ENCODE measurements at places on chromosomes 7 and 10.

DNA sequence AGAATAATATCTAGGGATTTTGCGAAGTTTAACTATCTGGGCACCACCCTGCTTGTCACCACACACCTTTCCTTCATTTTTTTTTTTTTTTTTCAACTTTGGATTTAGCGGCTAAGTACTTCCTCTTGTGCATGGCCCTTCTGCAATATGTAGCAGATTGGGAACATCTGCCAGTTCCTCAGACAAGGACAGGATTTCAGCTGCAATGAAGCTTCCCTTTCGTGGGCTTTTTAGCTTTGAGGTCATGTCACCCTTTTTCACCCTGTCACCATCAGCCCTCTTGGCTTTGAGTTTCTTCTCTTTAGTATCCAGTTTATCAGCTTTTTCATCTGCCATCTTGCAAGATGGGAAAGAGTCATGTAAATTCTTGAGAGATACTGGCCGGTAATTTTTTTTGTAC, 81.6 kb upstream of the ETV1 start:
- no peak for DNase-seq

GRCh38 chr7:153891990-153892389, 160.2 kb upstream of the DPP6 start:
- no peak for DNase-seq

DNA sequence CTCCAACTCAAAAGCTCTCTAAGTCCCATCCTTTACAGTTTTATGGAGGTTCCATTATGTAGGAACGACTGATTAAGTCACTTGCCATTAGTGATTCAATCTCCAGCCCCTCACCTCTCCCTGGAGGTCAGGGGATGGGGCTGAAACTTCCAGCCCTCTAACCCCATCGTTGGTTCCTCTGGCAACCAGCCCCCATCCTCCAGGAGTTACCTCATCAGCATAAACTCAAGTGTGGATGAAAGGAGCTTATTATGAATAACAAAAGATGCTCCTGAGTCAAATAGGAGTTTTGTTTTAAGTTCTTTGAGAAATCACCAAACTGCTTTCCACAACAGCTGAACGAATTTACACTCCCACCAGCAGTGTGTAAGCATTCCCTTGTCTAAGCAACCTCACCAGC, 494.3 kb upstream of the AUTS2 start:
- no peak for DNase-seq

DNA sequence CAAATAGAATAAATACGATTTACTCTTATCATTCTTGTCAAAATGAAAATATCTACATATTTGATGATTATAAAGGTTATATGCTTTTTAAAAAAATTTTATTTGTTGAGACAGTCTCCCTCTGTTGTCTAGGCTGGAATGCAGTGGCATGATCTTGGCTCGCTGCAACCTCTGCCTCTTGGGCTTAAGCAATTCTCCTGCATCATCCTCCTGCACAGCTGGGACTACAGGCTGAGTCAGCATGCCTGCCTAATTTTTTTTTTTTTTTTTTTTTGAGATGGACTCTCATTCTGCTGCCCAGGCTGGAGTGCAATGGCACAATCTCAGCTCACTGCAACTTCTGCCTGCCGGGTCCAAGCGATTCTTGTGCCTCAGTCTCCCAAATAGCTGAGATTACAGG, 48.9 kb downstream of the PUS7 start:
- DNase-seq = no peak

GRCh38 chr10:25614652-25615051, 319.4 kb upstream of the MYO3A start:
- DNase-seq = no peak

GRCh38 chr7:117682681-117683385, 190.4 kb downstream of the CTTNBP2 start:
- no peak for DNase-seq

DNA sequence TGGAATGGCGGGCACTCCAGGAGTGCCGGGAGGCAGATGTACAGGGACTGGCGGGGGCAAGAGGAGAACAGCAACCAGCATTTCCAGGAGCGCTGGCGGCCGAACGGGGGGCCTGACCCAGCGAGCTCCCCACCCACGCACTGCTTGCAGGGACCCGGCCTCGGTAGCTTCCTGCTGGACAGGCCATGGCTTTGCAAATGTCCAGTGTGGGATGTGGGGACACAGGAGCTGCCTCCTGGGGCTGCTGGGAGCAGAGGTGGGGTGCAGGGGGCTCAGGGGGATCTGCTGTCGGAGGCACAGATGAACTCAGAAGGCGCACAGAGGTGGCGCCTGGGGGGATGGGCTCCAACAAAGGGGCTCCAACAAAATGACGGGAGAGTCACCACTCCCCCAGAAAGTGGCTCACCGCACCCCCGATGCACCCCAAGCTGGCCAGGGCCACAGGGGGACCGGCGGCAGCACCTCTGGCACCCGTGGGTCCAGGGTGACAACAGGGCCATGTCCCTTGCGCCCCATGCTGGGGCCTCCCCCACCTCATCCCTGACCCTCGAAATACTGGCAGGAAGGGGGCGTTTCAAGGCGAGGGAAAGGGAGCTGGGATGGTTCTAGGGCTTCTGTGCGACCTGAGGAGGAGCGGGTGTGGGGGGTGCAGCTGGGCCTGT, 41.1 kb downstream of the AP5Z1 start:
- no peak for DNase-seq

GRCh38 chr10:17216901-17217395, 11.1 kb upstream of the VIM start:
- no peak for DNase-seq

GRCh38 chr7:130387628-130388403, 7.5 kb downstream of the CPA1 start:
- DNase-seq = no peak

DNA sequence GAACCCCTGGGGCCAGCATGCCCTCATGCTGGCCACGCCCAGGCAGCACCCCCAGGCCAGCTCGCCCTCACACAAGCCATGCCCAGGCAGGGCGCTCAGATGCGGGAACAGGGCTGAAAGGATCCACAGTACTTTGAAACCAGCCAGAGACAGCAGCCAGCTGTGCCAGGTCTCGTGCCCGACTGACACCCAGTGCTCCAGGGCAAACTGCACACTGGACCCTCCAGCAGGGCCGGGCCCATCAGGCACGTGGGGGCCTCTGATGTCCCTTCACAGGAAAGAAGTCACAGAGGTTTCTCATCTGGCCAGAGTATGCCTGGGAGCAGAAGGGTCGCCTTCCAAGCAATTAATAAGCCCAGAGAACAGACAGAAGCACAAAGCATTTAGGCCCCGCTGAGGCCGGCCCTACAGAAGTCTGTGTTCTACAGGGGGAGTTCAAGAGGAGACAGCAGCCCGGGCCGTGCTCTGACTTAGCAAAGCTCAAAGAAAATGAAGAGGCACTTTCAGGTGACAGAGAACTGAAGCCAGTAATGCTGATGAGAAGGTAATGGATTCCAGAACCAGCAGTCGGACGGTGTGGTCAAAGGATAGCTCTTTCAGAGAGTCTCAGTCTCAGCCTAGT, 21.4 kb downstream of the MAD1L1 start:
- no peak for DNase-seq

DNA sequence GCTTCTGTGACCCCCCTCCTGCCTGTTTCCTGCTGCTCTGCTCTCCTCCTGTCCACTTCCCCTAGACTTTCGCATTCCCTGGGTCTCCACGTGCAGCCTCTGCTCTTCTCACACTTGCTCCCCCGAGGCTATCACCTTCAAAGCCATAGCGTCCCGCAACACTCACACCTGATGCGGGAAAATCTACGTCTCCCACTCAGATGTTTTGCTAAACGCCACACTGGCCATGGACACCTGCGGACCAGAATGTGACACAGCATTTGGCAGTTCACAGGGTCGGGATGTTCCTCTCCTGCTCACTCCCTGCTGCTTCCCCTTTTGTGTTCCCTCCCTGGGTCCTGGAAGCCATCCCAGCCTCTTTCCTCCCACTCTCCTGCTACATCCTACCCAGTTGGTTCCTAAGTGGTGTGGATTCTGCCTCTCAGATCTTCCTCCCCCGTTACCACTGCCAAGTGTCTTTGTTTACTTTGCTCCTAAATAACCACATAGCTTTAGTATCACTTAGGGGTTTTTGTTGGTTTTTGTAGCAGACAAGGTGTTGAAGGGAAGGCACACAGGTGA, 33.7 kb upstream of the RBM33 start:
- DNase-seq = peak; percentile 81

DNA sequence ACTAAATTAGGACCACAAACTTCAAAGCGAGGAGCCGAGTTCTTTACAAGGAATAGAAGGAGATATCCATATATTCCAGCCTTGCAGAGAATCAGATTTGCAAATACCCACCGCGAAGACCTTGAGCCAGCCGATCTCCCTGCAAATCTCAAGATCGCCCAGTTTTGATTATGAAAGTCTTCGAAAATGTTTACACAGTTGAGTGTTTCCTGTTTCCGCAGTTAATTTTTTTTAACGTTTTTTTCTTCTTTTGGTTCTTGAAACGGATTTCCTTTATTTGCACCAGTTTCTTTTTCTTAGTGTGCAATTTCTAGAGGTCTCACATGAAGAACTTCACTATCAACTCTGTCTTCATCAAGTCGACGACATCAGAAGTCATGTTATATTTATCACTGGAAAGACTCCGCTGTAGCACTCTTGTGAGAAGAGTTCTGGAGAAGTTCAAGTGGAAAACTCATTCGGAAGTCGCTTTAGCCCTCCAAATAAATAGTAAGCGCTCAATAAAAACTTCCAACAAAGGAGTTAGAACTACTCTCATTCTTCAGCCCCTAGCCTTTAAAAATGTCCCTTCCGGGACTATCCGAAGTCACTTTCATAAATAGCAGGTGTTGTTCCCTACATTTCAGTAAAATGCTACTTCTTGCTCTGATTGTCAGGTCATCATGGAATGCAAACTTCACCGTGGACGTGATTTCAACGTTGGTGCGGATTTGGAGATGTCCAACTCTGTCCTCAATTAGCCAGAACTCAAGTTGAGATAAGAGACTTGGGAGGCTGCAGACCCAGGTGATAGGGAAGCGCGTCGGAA, 11.9 kb upstream of the SPAG6 start:
- DNase-seq = no peak

DNA sequence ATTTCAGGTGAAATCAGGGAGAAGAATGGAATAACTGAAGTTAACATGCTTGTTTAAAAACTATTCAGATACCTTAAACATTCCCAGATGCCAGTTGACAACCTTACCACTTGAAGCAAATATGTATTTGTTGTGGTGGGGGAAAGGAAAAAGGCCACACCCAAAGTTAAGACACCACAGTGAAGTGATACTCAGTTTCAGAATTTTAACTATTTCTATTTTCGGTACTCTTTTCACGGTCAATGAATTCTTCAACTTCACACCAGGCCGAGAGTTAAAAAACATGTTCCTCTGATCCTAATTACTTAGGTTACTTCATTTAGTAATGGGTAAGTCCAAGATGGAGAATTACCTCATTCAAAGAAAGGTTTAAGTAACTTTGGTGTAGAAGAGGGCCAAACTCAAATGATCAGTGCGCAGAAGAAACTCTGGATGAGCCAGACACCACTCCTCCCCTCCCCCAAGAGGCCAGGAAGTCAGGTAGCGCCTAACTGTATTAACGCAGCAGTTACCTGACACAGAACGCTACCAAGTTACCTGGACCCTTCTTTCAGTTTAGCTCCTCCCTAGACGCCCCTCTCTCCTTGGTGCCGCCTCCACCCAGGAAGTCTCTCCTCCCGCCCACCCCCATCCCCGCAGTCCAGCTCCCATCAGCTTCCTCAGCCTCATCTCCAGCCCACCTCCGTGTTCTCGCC, 700 bp downstream of the MTPN start:
- DNase-seq = peak; percentile 5

- peak; percentile 48 for DNase-seq
These were observed 13.7 kb upstream of the WAPL start for GRCh38 chr10:86535132-86535882.

GRCh38 chr10:43598446-43598845, 7.8 kb upstream of the ZNF485 start:
- no peak for DNase-seq

DNA sequence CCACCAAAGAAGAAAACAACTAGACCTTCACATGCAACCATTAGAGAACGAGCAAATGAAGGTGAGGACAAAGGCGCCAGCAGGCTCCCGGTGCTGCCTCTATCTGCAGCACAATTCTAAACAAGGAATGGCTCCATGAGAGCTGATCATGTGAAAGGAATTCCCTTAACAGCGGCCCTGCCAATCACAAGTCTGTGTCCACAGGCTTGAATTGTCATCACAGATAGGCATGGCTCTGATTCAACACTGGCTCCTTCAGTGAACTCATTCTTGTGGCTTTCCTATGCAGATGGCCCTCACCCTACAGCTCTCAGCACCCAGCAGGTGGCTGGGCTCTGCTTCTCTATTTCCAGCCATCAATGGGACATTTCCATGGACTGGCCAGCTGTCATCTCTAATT, 36.2 kb downstream of the LAMB1 start:
- DNase-seq = peak; percentile 96

DNA sequence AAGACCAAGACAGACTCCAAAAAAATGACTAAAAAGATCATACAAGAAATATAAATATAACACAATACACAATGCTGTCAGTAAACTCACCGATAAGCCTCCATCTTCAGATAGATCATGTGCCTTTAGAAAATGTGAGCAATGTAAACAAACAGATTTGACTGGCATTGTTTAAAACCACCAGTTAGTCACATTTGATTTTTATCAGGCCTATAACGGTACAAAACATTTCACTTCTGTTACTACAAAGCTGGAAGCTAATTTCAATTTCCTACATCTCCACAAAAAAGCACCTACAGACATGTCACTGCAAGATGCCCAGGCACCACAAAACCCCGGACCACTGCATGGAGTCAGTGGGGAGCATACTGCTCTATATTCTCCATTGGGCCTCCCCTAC, 18.9 kb downstream of the SGMS1 start:
- no peak for DNase-seq

- DNase-seq = no peak
These were observed 5.2 kb downstream of the IFIT5 start for GRCh38 chr10:89419548-89419947.

Data from cerebellar cortex (tissue), 1 donor.